ENCODE measurements at places on chromosomes 11 and 22.

- no peak for DNase-seq
Observed at GRCh38 chr22:45246060-45246985, 5.6 kb upstream of the KIAA0930 start.

- no peak for DNase-seq
Observed at GRCh38 chr11:133621611-133622010, 89.3 kb upstream of the OPCML start.

DNA sequence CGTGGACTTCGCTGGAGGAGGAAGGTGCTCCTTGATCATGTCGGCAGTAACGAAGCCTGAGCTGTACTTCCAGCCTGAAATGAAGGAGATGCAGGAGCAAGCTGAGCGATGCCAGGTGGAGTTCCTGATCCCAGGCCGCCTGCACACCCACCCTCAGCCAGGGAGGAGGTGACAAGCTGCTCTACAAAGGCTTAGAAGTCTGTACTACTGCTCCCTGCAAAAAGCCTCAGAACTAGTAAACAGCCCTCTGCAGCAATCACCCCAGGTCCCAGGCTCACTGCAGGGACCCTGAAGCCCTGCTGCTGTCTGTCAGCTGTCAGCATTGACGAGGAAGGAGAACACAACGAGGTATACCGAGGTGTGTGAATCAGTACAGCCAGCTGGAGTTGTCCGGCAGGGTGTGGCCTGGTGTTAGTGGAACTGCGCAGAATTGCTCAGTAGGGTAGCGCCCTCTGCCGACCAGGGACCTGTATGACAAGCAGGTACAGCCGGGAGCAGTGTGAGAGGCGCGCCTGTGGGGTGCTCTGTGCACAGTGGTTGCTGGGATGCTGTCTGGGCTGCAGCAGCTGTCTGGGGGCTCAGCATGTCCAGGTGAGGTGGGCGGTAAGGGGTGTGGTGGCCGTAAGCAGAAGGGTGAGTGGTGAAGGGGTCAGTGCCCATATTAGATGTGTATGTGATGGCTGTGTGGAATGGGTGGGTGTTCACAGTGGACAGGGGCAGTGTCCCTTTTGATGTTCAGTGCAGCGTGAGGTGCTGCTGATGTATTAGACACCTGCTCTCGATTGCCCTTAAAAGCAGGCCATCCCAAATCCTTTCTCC, 7.6 kb downstream of the CYB5R2 start:
- peak; percentile 78 for DNase-seq

DNA sequence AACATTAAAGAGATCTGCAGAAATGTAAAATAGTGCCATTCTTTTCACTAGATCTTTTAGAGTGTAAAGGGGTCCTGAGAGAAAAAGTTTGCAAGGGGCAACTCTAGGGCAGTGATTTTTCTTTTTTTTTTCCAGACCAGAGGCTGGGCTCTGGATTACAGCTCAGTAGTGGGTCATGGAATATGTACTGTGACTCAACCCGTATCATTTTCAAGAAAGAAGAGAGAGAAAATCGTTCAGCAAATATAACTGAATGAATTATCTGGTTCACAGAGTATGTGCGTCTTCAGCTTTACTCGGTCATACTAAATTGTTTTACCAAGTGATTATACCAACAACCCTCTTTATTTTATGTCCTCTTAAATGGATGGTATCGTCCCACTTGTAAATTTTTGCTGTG, 3.8 kb downstream of the CEP57 start:
- no peak for DNase-seq

DNA sequence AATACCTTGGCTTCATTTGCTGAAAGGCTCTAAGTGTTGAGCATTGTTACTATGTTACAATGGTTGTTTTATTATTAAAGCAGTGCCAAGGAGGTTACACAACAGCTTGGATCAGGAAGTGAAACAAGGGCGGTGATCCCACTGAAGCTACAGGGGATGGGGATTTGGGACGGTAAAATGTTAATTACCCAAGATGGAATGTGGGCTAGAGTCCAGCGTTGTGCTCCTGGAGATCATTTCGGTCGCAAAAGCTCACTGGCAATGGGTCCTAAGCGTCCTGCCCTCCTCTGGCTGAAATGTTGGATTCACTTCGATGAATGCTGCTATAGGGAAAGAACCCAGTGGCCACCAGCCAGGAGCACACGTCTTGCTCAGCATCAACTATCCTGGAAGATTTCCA, 48.3 kb downstream of the FAM83F start:
- DNase-seq = no peak

DNA sequence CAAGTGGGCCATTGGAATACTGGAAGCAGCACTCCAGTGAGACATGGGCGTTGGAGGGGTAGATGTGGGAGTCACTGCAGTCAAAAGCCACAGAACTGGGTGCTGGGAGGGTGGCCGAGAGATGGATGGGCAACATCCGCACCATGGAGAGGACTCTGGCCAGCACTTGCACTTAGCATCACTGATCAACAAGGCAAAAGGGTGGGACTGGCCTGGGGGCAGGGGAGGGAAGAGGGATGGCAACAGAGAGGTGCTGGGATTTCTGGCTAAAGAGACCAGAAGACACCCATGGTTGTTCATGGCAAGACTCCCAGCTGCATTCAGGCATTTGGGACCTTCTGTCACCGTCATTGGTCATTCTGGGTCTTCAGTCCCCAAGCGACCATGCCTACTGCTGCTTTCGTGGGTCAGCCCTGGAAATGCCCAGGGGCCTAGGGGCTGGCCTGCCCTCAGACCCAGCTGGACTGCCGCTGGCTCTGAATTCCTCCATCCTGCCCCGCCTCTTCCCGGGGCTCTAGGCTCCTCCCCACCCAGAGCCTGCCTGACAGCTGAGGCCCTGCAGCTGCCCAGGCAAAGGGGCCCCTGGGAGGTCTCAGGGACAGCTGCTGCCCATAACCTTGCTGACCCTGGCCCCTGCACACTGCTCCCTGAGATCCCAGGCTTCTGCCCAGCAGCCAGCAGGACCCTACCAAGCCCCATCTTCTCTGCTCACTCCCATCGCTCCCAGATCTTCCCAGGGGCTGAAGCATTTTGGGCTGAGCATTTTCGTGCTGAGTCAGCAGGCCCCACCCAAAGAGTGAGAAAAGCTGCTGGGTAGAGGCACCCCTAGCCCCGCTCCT, 13.0 kb upstream of the CDC42EP2 start:
- DNase-seq = no peak

- no peak for DNase-seq
Observed at GRCh38 chr22:18012531-18012930, 11.8 kb downstream of the MICAL3 start.

DNA sequence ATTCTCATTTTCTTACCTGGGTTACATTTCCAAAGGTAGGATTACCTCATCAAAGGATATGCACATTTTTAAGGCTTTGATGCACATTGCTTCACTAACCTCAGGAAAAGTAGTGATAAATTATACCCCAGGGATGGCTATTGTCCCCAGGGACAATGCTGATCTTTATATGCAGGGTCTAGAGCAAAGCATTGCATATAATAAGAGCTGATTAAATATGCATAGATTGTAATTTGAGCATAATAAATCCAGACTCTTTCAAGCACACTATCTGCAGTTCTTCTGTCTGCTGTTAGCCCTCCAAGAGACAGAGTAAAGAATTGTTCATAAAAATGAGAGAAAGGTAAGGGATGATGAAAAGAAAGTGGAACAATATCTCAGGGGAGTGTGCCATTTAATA, 57.3 kb upstream of the SYT13 start:
- no peak for DNase-seq

DNA sequence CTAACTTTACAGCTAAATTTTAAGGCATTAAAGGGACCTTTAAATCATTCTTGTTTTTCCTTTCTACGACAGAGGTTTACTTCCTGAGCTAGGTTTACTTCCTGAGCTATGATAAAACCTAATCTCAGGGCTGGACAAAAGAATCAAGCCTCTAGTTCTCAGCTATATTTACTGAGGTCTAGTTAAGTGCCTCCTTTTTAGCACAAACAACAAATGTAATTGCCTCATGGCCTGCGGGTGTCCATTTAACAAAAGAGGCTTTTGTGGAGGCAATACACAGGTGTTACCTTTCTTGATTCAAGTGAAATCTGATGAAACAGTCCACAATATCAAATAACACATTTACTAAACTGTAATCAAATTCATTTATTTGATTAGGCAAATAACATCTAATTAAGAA, 67.3 kb downstream of the IMMP1L start:
- no peak for DNase-seq

DNA sequence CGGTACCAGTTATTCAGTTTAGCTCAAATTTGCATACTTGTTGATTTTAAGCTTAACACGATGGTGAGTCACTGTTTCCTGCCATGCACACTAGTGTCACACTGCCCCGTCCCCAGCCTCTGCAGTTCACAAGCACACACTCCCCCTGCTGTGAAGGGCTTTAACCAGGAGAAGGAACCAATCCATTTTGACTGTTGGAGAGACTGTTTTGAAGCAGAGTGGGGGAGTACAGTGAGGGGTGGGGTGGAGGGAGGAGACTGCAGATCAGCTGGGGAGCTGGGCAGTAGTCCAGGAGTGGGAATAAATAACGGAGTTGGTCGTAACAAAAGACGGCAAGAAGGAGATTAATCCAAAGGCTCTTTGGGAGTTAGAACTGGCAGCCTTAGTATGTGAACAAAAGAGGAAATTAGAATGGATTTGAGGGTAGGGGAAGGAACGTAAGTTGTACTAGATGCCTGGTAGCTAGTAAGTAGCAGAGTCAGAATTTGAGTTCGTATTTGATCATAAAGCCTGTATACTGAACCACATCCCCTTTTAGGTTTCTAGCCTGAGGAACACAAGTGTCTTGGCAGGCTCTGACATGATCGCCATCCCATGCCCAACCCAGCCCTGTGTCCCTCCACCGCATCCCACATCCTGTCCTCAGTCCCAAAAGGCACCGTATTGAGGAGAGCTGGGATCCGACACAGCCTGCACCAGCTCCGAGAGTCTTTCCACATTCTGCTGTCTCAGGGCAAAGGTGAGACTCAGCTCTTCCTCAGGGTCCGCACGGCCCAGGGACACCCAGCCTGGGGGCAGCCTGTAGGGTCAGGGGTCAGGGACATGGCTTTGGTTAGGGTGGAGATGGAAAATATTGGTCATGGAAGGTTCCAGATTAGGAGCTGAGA, 862 bp downstream of the TPP1 start:
- no peak for DNase-seq

DNA sequence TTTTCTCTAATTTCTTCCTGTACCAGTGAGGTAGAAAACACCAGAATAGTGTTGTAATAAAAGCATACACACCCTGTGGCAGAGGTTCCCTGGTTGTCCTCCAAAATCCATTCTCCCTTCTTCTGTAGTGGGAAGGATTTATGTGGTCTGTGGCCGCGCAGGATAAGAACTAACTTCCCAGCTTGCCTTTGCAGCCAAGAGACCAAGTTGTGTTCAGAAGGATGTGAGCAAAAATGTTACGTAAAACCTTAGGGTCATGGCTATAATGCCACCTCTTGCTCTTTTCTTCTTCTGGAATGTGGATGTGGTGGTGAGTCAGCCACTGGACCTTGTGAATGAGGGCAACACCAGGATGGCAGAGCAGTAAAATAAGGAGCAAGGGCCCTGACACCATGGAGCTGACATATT, 28.4 kb downstream of the CCDC90B start:
- no peak for DNase-seq

DNA sequence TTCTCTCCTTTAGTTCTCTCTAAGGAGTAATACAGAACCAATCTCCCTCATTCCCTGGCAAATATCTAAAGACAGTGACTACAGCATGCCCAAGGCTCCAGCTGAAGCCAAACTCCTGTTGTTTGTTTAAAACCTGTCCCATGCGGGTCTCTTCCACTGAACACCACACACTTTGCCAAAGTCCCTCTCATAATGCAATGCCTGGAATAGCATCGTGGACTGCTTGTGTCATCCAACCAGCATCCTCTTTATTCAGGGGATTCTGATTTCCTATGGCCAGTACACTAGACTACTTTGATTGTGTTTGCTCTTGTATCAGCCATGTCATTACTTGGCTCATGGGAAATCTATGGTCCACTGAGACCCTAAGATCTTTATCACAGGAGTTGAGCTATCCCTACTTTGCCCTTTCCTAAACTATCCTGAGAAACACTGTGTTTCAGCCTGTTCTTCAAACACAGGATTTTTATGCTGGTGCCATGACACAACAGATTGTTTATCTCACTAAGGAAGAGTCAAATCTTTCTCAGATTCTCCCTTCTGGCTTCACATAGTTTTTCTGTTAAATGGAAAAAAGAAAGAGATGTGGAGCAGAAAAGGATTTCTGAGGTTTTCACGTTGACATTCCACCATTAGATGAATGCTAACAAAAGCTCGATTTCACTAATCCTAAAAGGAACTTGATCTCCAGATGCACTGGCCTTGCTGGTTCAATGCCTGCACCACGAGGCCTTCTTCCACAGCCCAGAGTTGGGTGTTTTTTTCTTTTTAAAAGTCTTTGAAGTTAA, 15.9 kb upstream of the IRAG1 start:
- no peak for DNase-seq

- no peak for DNase-seq
Observed at GRCh38 chr22:24128021-24128420, 53.3 kb upstream of the SUSD2 start.

DNA sequence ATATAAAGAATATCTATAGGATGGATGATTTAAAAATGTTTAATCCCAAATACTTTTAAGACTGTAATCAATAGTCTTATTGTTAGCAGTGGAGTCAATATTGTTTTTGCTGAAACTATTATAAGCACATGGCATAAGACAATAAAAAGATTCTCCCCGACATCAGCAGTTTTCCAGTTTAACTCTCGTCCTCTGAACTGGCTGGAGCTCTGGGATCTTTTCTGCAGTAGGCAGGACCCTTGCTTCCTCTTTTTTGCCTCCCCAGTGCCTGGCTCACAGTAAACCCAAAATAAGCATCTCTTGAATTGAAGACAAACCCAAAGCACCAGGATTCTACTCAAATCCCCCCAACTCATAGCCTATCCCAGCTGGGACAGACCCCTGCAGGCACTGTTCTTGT, 32.9 kb downstream of the KCNJ1 start:
- no peak for DNase-seq

- no peak for DNase-seq
Observed at GRCh38 chr11:114262681-114263512, 33.3 kb upstream of the NNMT start.

DNA sequence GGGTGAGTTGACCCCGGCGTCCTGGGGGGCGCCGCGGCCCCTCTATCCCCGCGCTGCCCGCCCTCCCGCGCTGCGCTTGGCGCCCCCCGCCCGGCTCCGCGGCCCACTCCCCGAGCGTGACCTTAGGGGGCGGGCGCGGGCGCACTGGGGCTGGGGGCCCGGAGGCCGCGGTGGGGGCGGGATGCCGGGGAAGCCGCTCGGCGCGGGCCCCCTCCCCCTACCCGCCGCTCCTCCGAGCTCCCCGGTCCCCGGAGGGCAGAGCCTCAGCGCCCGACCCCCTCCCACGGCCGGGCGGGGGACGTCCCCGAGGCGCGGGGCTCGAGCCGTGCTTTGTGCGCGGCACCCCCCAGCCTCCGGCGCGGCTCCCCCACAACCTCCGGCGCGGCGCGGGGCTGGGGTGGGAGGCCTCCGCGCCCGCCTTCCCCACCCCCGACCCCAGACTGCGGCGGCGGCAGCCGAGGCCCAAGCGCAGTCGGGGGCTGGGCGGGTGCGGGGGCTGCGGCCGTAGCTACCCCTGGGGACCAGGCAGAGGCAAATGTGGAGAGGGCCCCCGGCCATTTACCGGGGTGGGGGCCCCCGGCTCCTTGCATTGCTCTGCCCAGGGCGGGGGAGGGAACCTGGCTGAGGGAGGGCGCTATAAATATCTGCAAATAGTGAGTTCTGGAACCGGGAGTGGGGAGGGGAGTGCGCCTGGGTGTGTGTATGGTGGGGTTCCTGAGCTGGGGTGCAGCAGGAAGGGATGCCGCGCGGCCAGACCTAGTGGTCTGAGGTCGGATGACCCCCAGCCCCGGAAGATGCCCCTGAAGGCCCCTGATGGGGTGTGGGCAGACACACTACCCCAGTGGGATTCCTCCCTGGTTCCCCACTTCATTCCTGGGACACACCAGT, 988 bp downstream of the MGAT3 start:
- DNase-seq = peak; percentile 78

GRCh38 chr11:12295943-12296342, 81.4 kb upstream of the PARVA start:
- no peak for DNase-seq
